ENCODE measurements at places on chromosomes 1 and 21.

DNA sequence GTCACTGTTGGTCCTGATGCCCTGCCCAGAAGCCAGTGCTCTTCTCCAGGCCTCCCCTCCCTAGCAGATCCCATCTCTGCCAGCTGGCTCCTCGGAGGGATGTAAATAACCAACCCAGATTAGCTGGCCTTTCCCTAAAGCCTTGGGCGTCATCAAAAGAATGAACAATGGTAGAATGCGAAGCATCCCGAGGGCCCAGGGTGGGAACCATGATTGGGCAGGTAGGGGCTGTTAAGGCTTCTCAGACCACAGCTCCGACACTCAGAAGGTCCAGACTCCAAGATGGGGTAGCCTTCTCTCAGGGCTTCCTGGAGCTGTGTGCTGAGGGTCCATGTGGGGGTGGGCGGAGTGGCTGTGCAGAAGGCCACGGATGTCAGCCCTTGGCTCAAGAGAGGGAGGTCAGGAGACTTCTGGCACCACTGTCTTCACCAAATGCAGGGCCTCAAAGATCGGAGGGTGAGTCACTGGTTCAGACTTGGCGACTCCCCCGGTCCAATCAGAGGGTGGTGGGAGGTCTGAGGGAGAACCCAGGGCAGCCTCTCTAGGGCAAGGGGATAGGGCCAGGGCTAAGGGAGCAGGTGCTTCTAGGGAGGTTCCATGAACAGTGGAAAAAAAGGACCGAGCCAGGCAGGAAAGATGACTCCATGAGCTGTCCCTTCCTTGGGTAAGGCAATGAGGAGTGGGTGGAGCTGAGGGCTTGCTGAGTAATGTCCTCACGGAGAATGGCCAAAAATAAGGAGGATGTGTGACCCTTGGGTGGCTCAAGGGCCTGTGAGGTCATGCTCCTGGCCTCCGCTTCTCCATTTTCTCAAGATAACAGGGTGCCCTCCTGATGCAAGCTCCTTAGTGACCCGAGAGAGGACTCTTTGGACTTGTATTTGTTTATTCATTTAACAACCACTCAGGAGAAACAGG lies 58.4 kb upstream of the EPS8L3 start:
- no peak for DNase-seq

- DNase-seq = no peak
These were observed 66.4 kb downstream of the IGSF21 start for GRCh38 chr1:18174037-18174436.

DNA sequence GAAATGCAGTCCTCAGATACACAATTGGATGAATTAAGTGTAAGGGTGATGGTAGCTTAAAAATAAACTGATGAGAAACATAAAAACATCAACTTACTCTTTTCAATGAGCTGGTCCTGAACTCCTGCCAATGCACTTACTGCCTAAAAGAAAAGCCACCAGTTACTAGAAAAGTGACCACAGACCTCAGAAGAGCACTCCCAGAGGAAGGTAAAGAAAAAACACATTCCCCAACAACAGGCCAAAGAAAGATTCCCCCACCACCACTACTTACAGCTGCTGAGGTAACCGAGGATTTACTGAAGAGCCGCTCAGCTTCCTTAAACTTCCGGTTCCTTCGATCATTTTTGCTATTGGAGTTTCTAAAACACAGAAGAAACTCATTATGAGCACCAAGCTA lies 5.4 kb downstream of the MEAF6 start:
- no peak for DNase-seq

GRCh38 chr1:97164276-97164639 lies 442.7 kb downstream of the PTBP2 start:
- no peak for DNase-seq

GRCh38 chr1:171653796-171654195 lies 1.3 kb upstream of the MYOC start:
- no peak for DNase-seq

DNA sequence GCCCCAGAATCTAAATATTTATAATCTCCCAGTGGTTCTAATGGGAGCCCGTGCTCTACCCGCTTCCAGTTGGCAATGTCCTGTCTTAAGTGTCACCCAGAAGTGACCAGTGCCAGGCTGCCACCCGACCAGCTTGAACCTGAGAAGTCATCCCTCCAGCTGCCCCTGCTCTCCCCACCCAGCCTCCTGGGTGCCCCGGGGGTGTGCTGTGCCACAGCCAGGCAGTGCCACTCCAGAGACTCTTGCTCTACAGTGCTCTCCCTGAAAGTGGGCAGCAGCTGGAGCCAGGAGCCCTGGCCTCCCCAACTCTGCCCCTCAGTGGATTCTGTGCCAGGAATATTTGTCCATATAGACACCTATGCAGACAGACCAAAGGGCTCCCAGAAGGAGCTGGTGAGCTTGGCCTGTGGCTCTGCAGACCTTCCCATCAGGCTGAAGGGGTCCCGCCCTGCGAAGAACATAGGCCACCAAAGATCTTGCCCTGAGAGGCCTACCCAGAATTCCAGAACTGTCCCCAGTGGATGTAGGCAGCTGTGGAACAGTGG lies 9.0 kb upstream of the EPS8L3 start:
- no peak for DNase-seq

DNA sequence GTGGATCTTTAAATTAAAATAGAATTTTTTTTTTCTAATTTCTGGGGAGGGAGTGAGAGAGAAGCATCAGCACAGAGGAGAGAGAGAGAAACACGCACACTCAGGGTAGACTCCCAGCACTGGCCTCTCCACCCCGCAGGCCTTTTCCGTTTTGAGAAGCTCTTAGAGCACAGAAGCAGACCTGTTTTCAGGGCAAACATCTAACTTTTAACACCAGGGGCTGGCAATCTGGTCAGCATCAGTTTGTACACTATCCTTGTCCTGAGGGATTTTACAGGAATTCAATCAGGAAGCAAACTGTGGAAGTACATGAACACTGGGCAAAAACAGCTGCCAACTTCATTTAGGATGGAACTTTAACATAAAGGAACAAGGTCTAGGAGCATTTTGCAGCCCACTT lies 117.9 kb upstream of the ESRRG start:
- DNase-seq = no peak

- no peak for DNase-seq
These were observed 6.0 kb upstream of the FCRL2 start for GRCh38 chr1:157782931-157783330.

GRCh38 chr1:157806431-157807149 lies 13.3 kb downstream of the FCRL1 start:
- DNase-seq = no peak

DNA sequence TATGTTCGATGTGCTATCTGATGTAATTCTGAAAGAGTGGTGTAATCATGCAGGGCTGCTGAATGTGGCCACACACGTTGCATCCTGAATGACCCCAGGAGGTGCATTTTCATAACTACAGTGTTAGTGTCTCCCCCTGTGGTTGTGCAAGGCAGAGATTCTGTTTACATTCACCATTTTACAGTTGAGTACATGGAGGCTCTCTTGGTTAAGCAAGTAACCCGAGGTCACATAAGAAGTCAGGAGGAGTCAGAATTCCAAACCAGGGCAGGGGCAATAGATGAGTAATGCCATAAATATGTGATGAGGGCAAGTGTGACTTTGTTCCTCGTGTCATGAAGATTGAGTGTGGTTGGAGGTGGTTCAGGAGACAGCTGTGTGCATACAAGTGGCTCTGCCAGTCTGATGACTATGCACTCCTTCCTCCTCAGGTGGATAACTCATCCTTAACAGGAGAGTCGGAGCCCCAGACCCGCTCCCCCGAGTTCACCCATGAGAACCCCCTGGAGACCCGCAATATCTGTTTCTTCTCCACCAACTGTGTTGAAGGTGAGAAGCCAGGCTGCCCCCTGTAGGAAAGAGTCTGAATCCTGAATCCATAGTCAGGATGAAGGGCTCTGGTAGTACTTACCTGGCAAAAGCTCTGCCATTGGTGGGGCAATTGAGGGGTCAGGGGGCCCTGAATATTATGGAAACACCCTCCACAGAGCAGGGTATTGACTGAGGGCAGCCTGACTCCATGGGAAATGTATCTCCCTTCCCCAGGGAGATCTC lies 9.3 kb downstream of the ATP1A2 start:
- peak; percentile 67 for DNase-seq

DNA sequence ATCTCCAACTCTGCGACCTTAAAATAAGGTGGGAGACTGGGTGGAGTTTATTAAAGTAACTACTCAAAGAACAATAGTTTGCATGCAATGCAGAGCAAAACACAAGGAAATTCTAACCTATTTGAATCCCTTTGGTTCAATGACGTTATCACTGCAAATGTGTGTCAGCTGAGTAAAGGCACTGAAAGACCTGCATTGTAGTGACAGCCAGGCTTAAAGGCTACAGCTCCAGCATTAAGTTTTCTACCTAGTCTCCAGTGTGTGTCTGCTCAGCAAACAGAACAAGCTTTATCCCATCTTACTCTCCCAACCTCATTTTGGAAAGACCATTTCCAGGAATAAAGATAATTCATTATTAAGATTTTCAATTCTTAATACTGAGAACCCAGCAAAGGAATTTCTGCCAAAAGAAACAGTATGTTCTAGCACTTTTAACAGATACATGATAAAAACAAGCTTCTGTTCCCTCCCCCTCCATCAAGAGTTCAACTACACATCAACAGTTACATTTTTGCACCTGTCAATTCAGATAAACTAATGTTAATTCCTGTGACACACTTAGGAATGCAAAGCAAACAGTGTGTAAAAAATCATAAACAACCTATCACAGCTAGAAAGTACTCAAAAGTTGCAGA lies 14.2 kb downstream of the PTP4A2 start:
- DNase-seq = no peak

DNA sequence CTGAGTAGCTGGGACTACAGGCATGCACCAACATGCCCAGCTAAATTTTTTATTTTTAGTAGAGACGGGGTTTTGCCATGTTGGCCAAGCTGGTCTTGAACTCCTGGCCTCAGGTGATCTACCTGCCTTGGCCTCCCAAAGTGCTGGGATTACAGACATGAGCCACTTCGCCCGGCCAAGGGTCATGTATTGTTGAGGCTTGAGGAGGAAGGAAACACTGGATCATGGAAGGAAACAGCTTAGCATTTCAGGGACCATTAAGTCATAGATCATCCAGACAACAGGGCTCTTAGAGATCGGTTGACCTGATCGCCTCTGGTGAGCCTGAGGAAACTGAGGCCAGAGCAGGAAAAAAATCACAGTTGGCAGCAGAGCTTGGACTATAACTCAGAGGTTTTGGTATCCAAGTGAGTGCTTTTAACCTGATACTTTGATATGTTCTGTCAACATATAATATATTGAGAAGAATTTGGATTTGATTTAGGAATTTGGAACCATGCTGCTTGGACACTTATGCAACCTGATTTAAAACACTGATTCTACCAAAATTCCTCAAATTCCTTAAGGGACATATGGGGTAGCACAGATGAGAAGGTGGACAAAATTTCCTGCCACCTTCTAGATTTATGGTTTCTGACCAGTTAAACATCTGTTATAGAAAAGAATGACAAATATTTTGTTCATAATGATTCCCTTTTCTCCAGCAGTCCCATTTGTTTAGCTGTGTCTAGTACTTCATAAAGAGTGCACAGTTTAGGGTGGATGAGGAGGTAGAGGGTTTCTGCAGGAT lies 13.1 kb upstream of the BMP8A start:
- no peak for DNase-seq

- DNase-seq = no peak
These were observed 626.5 kb downstream of the PTPRC start for GRCh38 chr1:199265319-199265718.

GRCh38 chr1:180136331-180136967 lies 18.2 kb upstream of the QSOX1 start:
- no peak for DNase-seq

- DNase-seq = no peak
These were observed 8.9 kb upstream of the GPR37L1 start for GRCh38 chr1:202113690-202114300.

DNA sequence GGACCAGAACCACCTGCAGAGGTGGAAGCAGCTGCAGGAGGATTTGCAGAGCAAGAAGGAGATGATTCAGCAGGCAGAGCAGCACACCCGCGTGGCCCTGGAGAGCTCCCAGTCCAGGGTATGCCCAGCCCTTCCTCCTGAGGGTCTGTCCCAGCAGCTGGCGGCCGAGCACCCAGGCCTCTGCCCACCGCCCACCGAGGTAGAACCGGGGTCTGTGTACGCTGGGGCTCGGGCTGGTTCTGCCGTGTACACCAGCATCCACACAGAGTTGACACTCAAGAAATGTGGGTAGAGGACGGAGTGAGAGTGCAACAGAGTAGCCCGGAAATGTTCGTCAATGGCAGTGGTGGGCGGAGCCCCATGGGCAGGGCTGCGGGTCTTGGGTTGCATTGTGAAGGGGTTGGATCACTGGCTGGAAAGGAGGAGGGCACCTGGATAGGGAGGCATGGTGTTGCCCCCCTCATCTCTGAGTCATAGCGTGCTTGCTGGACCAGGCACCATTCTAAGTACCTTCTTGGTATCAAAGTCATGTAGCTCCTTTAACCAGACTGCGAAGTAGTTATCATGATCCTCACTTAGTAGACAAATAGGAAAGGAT lies 5.1 kb upstream of the SMIM1 start:
- DNase-seq = no peak

DNA sequence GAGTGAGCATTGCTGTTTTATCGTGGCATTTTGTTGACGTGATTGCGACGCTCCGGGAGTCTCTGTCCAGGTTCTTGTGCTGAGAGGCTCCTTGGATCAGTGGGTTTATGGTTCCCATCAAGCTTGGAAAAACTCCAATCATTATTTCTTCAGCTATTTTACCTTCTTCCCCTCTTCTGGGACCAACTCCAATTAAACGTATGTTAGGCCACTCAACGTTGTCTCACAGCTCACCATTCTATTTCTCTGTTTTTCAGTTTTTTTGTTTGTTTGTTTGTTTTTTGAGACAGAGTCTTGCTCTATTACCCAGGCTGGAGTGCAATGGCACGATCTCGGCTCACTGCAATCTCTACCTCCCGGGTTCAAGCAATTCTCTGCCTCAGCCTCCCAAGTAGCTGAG lies 8.0 kb downstream of the HES4 start:
- no peak for DNase-seq

GRCh38 chr1:233998456-233998855 lies 94.0 kb downstream of the SLC35F3 start:
- DNase-seq = no peak

DNA sequence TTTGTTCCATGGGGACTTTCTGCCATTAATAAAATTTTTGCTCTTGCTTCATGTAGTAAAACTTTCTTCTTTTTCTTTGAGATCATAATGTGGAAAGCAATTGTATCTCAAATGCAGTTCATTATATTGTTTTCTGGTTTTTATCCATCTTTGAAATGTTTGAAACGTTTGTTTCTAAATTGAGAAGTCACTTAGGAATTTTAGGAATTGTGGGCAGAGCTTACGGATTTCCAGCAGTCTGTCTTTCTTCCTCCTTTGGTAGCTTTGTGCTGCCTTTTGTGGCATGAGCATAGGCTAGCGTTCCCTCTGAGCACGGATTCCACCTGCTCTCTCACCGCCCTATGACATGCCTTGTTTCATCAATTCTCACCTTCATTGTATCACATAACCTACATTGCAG lies 2.9 kb upstream of the ST6GALNAC5 start:
- DNase-seq = no peak

DNA sequence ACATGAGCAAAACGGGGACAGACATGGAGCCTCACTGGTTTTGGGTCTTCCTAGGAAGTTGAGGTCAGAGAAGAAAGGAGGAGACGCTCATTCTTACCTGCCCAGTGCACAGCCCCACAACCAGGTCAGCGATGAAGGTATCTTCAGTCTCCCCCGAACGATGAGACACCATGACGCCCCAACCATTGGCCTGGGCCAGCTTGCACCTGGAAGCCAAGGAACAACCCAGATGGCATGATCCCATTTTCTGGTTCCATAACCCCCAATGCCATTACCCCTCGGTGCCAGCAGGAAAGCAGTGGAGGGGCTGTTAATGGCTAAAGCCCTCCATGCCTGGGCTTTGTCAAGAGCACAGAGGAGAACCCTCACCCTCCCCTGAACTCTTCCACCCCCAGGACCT lies 15.3 kb downstream of the ENO1 start:
- no peak for DNase-seq
